ENCODE measurements at places on chromosomes 6 and 20.

GRCh38 chr20:60132827-60133670 is 174.8 kb downstream of the CDH26 start:
- no peak for DNase-seq

DNA sequence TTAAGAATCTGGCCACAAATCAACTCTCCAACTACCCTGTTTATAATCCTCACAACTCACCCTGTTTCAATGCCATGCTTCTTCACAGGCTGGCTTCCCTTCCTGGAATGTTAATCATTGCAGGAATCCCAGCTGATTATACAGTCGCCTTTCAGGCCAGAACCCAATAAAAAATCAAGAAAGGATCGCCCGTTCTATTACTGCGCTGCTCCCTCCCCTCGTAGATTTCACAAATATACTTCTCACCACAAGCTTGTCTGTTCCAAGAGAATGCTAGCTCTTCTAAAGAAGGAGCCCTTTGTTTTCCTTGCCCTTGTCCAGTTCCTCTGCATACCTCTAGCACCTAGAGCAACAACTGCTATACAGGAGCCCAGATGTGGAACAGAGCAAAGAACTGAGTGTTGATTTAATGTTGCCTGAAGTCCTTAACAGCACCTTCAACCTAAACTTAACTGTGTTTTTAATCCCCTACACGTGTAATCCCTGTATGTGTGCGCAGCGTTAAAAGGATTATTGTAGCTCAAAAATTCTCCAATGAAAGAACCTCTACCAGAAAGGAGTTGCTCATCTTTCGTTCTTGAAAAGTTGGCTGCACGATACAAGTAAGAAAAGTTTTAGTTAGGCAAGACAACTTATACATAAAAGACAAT is 988 bp downstream of the ECHDC1 start:
- no peak for DNase-seq

DNA sequence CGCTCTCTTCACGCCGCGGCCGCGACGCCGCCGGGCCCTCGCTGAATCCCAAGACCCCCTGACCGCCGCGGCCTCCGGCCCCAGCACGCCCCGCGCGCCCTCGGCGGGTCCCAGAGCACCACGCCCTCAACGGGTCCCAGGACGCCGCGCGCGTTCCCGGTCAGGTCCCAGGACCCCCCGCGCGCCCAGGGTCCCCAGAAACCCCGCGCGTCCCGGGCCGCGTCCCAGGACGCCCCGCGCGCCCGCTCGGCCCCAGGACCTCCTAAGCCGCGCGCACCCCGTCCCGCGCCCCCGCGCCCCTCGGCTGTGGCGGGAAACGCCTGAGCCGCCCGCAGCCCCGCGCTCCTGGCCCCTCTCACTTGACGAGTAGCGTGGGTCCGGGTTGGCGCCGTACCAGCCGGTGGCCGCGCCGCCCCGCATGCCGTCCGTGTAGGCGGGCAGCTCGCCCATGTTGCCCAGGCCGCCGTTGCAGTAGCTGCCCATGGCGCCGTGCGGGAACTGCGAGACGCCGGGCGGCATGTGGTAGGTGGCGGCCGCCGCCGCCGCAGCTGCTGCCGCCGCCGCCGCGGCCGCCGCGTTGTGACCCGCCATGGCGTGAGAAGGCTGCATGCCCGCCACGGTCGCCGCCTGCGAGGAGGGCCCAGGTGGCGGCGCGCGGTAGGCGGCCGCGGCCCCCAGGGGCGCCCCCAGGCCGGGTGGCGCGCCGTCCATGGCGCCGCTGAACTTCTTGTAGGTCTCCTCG is 556 bp downstream of the NKX2-4 start:
- no peak for DNase-seq

DNA sequence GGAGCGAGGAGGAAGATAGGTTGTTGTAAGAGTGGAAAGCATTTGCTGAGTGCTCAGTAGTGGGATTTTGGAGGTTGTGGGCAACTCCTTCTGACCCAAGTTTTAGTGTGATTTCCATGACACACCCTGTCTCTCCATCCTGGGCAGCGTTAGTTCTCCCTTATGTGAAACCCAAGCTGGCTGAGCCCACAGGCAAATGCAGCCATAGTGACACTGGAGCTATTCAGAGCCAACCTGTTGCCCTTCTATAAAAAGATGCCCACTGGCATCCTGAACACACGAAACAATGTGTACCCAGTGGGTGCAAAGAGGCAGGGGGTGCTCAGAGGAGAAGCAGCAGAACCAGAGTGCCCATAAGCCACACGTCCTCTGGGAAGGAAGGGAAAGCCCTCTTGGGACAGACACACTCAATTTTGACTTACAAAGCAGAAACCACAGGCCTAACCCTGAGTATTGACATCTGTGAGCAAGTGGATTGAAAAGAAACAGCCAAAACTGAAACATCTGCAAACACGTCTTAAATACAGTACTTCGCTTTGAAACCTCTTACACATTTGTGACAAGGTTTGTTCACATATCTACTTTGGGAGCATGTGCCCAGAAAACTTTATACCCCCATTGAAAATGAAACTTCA is 54.6 kb downstream of the BPIFB1 start:
- no peak for DNase-seq

All from activated CD4-positive, alpha-beta T cell treated with anti-CD3 and anti-CD28 coated beads for 24 hours (primary cell).